Activated CD4-positive, alpha-beta T cell treated with anti-CD3 and anti-CD28 coated beads, Interleukin-2, amount 50 U/mL, for 24 hours (primary cell): ENCODE measurements at places on chromosomes 3 and 15.

- no peak for DNase-seq
Observed at GRCh38 chr3:169044331-169045113, 619.0 kb downstream of the MECOM start.

GRCh38 chr15:80635953-80636352 is 59.2 kb upstream of the ABHD17C start:
- DNase-seq, result no peak

- no peak for DNase-seq
Observed at GRCh38 chr3:122921791-122922651, 105.5 kb downstream of the SEMA5B start.

- DNase-seq, result no peak
Observed at GRCh38 chr3:142148044-142148791, 1.1 kb downstream of the TFDP2 start.

GRCh38 chr15:57031605-57032004 is 113.2 kb downstream of the TCF12 start:
- no peak for DNase-seq

DNA sequence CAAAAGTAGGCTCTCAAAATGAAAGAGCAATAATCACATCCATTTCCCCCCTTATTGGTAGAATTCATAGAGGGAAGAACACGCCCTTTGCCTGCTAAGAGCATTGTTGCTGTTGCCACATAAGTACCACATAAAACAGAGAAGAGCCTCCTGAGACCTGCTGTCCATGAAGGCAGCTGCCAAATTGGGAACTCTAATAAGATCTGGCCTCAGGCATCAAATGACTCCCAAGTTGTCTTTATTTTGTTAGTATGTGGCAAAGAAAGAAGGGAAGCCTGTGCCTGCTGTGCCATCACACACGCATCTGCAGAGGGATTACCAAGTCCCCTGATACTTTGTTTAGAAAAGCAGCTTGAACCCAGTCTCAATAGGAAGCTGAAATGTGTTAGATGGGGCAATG is 23.9 kb downstream of the VGLL3 start:
- no peak for DNase-seq

DNA sequence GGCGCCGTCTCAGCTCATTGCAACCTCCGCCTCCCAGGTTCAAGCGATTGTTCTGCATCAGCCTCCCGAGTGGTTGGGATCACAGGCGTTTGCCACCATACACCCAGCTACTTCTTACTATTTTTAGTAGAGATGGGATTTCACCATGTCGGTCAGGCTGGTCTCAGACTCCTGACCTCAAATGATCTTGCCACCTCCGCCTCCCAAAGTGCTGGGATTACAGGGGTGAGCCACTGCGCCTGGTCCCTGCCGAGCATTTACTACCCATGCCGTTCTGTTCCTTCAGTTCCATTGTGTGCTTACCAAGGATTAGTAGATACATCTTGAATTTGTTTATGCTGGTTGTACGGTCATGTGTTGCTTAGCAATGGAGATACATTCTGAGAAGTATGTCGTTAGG is 10.3 kb downstream of the CHD2 start:
- no peak for DNase-seq

- no peak for DNase-seq
Observed at GRCh38 chr15:31333119-31333518, 6.5 kb downstream of the KLF13 start.

- no peak for DNase-seq
Observed at GRCh38 chr15:92228830-92229229, 164.9 kb upstream of the ST8SIA2 start.

GRCh38 chr3:79598594-79598993 is 169.2 kb downstream of the ROBO1 start:
- no peak for DNase-seq

GRCh38 chr3:73060302-73060723 is 1.1 kb upstream of the EBLN2 start:
- no peak for DNase-seq

GRCh38 chr3:22659651-22660475 is 543.3 kb upstream of the UBE2E2 start:
- no peak for DNase-seq

DNA sequence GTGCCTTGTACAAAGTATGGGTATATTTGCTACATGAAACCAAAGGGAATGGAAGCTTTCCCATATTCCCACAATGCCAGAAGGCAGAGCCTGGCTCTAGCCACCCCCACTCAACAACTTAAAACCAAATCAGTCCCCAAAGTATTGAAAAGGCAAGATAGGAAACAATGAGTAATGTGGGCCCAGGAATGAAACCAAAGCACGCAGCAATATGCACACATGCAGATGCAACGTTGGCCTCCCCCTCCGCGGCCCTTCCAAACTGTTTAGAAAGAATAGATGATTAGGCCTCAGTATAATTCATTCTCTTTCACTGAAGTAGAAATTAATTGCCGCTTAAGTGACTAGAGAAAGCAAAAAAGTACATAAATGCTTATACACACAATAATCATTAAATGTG is 59.1 kb downstream of the THRB start:
- DNase-seq, result no peak

DNA sequence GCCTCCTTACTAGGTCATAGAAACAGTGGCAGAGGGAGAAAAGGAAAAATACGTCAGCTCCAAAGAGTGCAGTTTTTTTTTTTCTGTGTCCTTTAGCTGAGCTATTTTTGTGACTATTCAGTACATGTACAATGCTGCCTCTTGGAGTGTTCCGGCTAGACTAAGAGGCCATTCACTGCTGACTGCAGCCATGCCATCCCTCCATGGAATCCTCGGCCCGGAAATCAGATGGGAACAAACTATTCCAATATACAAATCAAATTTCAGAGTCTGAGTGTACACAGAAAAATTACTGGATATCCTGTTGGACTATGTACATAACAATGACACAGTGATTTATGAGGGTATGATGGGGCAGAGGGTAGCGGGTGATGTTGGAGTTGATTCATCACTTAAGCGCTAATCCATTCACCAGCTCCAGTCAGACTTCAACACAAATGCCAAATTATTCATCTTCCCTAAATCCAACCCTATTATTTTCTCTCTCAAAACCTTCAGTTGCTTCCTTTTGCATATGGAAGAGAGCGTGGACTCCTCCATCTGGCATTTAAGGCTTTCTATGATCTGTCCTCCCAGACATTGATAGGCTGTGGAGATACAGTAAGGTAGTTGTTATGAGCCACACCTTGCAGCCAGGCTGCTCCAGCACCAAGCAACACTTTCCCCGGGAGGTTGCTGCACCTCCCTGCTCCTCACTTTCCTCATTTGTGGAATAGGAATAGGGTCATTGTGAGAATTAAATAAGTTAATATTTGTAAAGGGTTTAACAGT is 109.1 kb downstream of the LPP start:
- DNase-seq, result no peak

DNA sequence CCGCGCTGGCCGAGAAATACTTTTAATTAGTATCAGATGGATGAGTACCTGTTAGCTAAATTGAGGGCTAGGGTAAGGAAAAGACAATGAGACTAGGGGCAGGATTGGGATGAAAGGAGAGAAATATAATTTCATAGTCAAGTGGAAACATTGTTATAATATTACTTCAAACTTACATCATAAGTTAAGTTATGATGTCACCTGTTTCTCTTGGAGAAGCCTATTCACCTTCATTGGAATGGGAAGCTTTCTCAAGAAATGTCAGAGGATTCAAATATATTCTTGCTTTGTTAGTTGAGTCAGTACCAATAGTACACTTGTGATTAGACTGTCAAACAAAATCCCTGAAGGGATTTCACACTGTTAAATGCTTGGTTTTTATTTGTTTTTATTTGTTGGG is 116.2 kb downstream of the NEO1 start:
- DNase-seq, result no peak

DNA sequence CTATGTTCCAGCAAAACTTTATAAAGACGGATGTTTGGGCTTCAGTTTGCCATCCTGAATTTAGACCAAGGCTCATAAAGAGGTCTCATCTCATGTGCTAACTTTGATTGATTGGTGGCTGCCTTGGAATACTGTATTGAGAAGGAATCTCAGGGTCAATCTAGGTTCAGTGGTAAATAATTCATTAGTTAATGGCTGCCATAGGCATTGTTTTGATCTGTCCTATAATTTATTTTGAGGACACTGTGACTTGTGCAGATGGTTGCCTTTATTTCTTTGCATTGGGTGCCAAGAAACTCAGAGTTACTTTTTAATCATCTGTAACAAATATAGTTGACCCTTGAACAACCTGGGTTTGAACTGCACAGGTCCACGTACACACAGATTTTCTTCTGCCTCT is 159.8 kb downstream of the B3GALNT1 start:
- no peak for DNase-seq

- DNase-seq, result peak; percentile 51
Observed at GRCh38 chr15:82832601-82833361, 23.4 kb downstream of the WHAMM start.

DNA sequence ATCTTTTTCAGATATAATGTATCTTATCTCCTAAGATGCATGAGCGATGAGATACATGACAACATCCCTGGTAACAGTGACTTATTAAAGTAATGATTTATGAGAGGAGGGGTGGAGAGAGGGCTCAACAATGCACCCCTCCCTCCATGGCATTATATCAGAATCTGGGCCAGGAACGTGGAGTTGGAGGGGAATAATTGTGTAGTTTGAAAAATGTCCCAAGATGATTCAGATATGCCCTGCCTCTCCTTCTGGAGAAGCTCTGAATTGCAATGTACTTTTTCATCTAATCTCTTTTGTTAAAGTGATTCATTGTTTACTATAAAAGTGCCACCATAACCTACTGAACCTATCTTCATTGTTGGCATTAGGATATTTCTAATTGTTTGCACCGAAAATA is 86.5 kb downstream of the FRMD4B start:
- DNase-seq, result no peak

- DNase-seq, result no peak
Observed at GRCh38 chr3:71208211-71209095, 375.1 kb downstream of the FOXP1 start.

- DNase-seq, result no peak
Observed at GRCh38 chr15:34582461-34583371, 735 bp downstream of the GOLGA8B start.
